ENCODE measurements at places on chromosomes 5 and 9. TPM values are rescaled to one million over a fixed set of nuclear protein-coding genes. Genes with fewer than 3 reads are reported as not detected.

SOHLH1 gene
- not detected for total RNA-seq

SPAAR gene
- 5.9 TPM for total RNA-seq

DNA sequence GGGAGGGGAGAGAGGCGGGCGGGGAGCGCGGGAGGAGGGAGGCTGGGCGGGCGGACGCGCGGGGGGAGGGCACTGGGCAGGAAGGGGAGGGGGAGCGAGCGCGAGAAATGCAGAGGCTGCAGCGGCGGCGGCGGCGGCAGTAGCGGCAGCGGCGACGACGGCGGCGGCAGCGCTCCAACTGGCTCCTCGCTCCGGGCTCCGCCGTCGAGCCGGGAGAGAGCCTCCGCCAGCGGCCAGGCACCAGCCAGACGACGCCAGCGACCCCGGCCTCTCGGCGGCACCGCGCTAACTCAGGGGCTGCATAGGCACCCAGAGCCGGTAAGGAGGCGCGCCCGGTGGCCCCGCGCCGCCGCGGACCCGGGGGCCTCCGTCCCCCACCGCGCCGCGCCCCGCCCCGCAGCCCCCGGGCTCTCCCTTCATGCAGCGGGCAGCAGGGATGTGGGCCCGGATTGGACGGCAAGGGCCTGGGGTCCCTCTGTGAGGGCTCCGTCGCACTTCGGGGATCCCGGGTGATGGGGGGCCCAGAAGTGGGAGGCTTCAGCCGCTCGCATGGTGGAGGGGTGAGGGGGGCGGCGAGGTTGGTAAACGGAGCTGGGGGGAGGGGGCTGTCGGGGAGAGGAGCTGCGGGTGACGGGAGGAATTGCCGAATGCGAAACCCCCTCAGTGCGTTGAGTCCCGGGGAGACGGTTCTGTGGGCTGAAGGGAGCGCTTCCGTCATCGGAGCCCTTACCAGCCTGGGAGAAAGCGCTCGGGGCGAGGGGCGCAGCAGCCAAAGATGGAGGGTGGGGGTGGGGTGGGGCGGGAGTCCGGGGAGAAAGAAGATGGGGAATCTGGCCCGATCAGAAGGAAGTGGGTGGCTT lies at the start of gene BASP1:
BASP1 (plus strand) TSS at position 139 of the 860 bp plus-strand sequence. CDS start 57,586 bp downstream, outside the sequence.
- peak within 1 kb of the TSS; percentile 77 for H3K27ac ChIP-seq
- no peaks in the 10 kb centered on the region for H3K27me3 ChIP-seq
- peak; percentile 57 for DNase-seq
- no peaks in the 10 kb centered on the region for H3K4me1 ChIP-seq
- no peaks in the 10 kb centered on the region for H3K36me3 ChIP-seq

DNA sequence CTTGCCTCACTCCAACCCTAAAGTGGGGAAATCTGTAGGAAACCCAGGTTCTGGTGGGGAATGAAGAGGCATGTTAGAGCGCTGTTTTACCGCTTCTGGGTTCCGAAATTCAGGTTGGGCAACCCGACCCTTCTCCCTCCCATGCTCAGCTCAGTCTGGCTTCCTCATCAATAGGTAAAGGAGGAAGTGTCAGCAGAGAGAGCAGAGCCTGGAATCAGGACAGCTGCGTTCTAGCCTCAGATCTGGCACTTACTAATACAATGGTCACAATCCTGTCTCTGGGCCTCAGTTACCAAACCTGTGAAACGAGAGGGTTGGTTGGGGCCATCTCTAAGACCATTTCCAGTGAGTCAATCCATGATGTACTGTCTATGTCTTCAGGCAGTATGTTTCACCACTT lies 16.2 kb upstream of the TNIP1 start:
- no peaks in the 10 kb centered on the region for H3K36me3 ChIP-seq
- H3K4me3 ChIP-seq = no peak overlapping the region
- no peaks in the 10 kb centered on the region for H3K27me3 ChIP-seq
- no peak for DNase-seq

- no peaks in the 10 kb centered on the region for H3K27me3 ChIP-seq
- no peak for DNase-seq
- no peak overlapping the region for H3K27ac ChIP-seq
These were observed 925.8 kb downstream of the TLE1 start for GRCh38 chr9:80763536-80763935.

GRCh38 chr5:88269222-88269771 lies 652 bp upstream of the TMEM161B start:
- H3K4me1 ChIP-seq = no peaks in the 10 kb centered on the region
- peaks cover 29% of the 10 kb centered on the region for H3K36me3 ChIP-seq
- peak overlapping the region; percentile 81 for H3K4me3 ChIP-seq
- no peaks in the 10 kb centered on the region for H3K27me3 ChIP-seq
- H3K27ac ChIP-seq = peak overlapping the region; percentile 87

DNA sequence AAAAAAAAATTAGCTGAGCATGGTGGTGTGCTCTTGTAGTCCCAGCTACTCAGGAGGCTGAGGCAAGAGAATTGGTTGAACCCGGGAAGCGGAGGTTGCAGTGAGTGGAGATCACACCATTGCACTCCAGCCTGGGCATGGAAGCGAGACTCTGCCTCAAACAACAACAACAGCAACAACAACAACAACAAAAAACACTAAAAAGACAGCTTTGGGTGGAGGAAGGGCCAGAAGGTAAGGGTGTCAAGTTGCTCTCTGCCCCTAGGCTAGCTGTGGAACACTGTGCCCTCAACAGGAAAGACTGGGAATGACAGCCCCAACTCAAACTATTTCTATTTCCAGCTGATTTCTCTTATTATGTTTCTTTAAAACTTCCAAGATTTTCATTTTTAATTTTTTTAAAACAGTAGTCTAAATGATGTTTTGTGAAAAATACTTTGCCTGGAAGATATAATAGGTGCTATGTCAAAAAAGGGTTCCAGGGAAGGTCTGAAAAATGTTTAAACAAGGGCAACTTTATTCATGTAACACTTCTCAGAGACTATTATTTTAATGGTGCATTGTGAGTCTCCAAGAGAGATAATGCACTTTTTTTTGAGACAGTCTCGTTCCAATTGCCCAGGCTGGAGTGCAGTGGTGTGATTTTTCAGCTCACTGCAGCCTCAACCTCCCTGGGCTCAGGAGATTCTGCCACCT lies 29.9 kb downstream of the CLINT1 start:
- no peaks in the 10 kb centered on the region for H3K36me3 ChIP-seq
- DNase-seq = no peak
- H3K27ac ChIP-seq = no peak overlapping the region
- peaks cover 5% of the 10 kb centered on the region for H3K4me1 ChIP-seq

- H3K36me3 ChIP-seq = no peaks in the 10 kb centered on the region
- DNase-seq = peak; percentile 38
- no peaks in the 10 kb centered on the region for H3K4me1 ChIP-seq
- H3K4me3 ChIP-seq = no peak overlapping the region
- no peaks in the 10 kb centered on the region for H3K27me3 ChIP-seq
- H3K27ac ChIP-seq = peak overlapping the region; percentile 63
These were observed 30.3 kb downstream of the FOXD1 start for GRCh38 chr5:73418244-73418691.

DNA sequence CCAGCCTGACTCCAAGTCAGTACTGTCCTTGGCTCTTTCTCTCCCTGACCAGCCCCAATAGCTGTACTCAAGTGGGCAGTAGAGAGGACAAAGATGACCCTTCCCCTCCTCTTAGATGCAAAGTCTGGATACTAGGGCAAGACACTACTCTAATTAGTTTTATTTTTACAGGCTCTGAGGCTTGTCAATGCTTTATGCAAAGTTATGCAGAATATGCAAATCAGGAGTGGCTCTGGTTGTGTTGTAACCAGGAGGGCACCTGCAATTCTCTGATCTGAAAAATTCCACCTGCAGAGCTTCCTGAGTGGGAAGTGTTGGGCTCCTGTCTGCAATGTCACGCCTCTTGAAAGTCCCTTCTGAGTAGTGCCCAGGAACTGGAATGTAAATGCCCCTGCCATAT lies 201.5 kb downstream of the RGS3 start:
- H3K27ac ChIP-seq = no peak overlapping the region
- H3K27me3 ChIP-seq = no peaks in the 10 kb centered on the region
- no peaks in the 10 kb centered on the region for H3K4me1 ChIP-seq
- H3K4me3 ChIP-seq = no peak overlapping the region
- H3K36me3 ChIP-seq = no peaks in the 10 kb centered on the region

GRCh38 chr9:135075234-135076142 lies 12.0 kb upstream of the OLFM1 start:
- H3K36me3 ChIP-seq = no peaks in the 10 kb centered on the region
- H3K4me1 ChIP-seq = no peaks in the 10 kb centered on the region

All from tibial nerve (tissue), 4 donors.